GM23248 (cell line): ENCODE measurements at places on chromosomes 7 and 10. TPM values are rescaled to one million over a fixed set of nuclear protein-coding genes. Genes with fewer than 3 reads are reported as not detected.
A peak's percentile ranks its signal among the peaks of the same experiment; 100 is the strongest.

- peak; percentile 19 for DNase-seq
- H3K27me3 ChIP-seq, result no peaks in the 10 kb centered on the region; the same call in none of the 2 replicates
- H3K4me1 ChIP-seq, result 0 out of 2 replicates have a peak, but pooled peaks cover 4% of the 10 kb centered on the region
- H3K4me3 ChIP-seq, result no peak overlapping the region
- H3K36me3 ChIP-seq, result no peaks in the 10 kb centered on the region
Measured at GRCh38 chr7:11835260-11835659, 3.3 kb upstream of the THSD7A start.

DNA sequence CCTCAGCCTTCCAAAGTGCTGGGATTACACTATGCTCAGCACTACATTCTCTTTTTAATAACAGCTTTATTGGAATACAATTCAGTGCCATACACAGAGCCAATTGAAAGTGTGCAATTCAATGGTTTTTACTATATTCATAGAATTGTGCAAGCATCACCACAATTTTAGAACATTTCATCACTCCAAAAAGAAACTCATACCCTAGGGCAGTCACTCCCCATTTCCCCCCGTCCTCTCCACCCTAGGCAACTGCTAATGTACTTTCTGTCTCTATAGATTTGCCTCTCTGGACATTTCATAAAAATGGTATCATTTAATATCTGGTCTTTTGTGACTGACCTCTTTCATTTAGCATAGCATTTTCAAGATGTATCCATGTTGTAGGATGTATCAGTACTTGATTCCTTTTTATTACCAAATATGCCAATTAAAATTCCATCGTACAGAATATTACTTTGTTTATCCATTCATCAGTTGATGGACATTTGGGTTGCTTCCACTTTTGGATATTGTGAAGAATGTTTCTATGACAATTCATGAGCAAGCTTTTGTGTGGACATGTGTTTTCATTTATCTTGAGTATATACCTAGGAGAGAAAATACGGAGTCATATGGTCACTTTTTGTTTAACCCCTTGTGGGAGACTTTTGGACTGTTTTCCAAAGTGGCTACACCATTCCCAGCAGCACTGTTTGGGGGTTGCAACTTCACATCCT is 6.3 kb upstream of the XPNPEP1 start:
- H3K36me3 ChIP-seq, result no peaks in the 10 kb centered on the region
- peak overlapping the region; percentile 42 for H3K27ac ChIP-seq
- no peaks in the 10 kb centered on the region for H3K27me3 ChIP-seq
- H3K4me1 ChIP-seq, result peaks cover 15% of the 10 kb centered on the region

DNA sequence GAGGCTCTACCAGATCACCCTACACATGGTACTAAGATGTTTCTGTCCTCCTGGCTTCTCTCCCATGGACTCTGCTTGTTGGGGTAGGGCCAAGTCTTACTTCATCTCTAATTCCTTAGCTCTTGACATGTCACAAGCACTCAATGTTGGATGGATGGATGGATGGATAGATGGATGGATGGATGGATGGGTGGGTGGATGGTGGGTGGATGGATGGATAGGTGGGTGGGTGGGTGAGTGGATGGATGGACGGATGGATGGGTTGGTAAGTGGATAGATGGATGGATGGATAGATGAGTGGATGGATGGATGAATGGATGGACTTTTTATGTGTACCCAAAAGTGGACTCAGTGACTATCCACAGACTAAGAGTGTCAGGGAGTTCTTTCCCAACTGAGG is 28.5 kb downstream of the HSPA12A start:
- no peaks in the 10 kb centered on the region for H3K36me3 ChIP-seq
- no peaks in the 10 kb centered on the region for H3K27me3 ChIP-seq
- peaks cover 4% of the 10 kb centered on the region for H3K4me1 ChIP-seq
- H3K4me3 ChIP-seq, result no peak overlapping the region
- no peak for DNase-seq

GRCh38 chr7:35825974-35826373 is 25.1 kb downstream of the SEPTIN7 start:
- no peak overlapping the region for H3K4me3 ChIP-seq
- H3K27me3 ChIP-seq, result no peaks in the 10 kb centered on the region
- no peak overlapping the region for H3K27ac ChIP-seq
- DNase-seq, result no peak

Gene NME8
- total RNA-seq, result not detected in 2 replicates
